ENCODE measurements at places on chromosomes 5 and 9. TPM values are rescaled to one million over a fixed set of nuclear protein-coding genes. Genes with fewer than 3 reads are reported as not detected.

The TMEM215 gene
- total RNA-seq = not detected

The DIPK1B gene
- 1.1 TPM for total RNA-seq

The ACOT12 gene
- not detected for total RNA-seq

The FUT7 gene
- total RNA-seq = not detected

The OLFML2A gene
- total RNA-seq = 0.98 TPM

The NDUFS4 gene
- 135 TPM for total RNA-seq

The LRRC70 gene
- total RNA-seq = 1.4 TPM

The SLC28A3 gene
- total RNA-seq = 0.60 TPM

The PCDHB13 gene
- total RNA-seq = 0.59 TPM

The EMB gene
- total RNA-seq = 0.94 TPM

The OR1Q1 gene
- 0.08 TPM for total RNA-seq

The SKIC3 gene
- total RNA-seq = 128 TPM

The CDH9 gene
- not detected for total RNA-seq

The SOWAHA gene
- not detected for total RNA-seq

The C9orf50 gene
- not detected for total RNA-seq

The GPRIN1 gene
- 0.70 TPM for total RNA-seq

The DCTN3 gene
- total RNA-seq = 161 TPM

The FCN2 gene
- not detected for total RNA-seq

The MACIR gene
- 6.2 TPM for total RNA-seq

The TTC16 gene
- under 0.01 TPM for total RNA-seq

The ENTPD8 gene
- not detected for total RNA-seq

The SLCO6A1 gene
- not detected for total RNA-seq

The APBB3 gene
- 38.1 TPM for total RNA-seq

The DMRT3 gene
- not detected for total RNA-seq

The PAEP gene
- total RNA-seq = not detected

The OMD gene
- 1.9 TPM for total RNA-seq

The PDGFRB gene
- 52.9 TPM for total RNA-seq

The PHF24 gene
- total RNA-seq = under 0.01 TPM

Data from smooth muscle cell of the coronary artery (primary cell).